ENCODE measurements at places on chromosomes 6 and 20.

GRCh38 chr20:3068986-3069900, 2.2 kb upstream of the OXT start:
- DNase-seq: peak; percentile 59

DNA sequence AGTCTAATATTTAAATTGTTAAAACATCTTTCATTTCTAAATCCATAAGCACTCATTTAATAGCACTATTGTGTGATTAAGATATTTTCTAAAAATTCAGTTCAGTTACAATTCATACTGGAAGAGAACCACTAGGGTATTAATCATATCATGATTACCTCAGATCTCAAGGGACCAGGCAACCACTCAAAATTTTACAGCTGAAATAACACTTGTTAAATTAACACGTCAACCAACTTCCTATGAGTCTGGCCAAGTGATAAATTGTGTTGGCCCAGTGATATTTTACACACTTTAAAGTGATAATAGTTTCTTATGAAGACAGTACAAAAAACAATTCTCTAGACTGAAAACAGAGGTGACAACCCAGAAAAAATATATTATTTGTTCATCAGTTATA, 869.0 kb upstream of the ADGRB3 start:
- peak; percentile 12 for DNase-seq

DNA sequence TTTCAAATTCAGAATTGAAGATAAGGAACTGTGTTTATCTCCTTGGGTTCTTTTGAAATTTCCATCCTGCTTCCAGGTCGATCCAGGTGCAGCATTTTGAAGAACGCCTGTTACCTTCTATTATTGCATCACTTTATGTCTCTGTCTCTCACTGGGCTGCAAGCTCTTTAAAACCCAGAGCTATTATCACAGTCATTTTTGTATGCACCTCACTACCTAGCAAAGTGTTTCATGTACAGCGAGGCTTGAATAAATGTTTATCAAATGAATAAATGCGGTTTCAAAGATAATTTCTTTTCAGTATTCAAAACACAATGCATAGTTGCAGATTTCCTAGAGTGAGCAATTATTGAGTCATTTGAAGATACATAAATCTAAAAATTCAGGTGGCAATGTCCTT, 34.2 kb downstream of the GFOD1 start:
- no peak for DNase-seq

GRCh38 chr6:12262236-12263061, 27.7 kb upstream of the EDN1 start:
- no peak for DNase-seq

- DNase-seq: no peak
Measured at GRCh38 chr6:148147463-148147830, 195.2 kb upstream of the SASH1 start.

- peak; percentile 18 for DNase-seq
Measured at GRCh38 chr6:170584954-170585498, 589 bp upstream of the PDCD2 start.

Data from NB4 (cell line).